ENCODE measurements at places on chromosomes 4 and X. TPM values are rescaled to one million over a fixed set of nuclear protein-coding genes. Genes with fewer than 3 reads are reported as not detected.

- no peak overlapping the region for H3K4me3 ChIP-seq
- H3K27ac ChIP-seq, result no peak overlapping the region
- peak; percentile 84 for DNase-seq
- no peaks in the 10 kb centered on the region for H3K27me3 ChIP-seq
- no peaks in the 10 kb centered on the region for H3K4me1 ChIP-seq
- no peaks in the 10 kb centered on the region for H3K36me3 ChIP-seq
Observed at GRCh38 chrX:68732906-68733493, 85.5 kb downstream of the STARD8 start.

DNA sequence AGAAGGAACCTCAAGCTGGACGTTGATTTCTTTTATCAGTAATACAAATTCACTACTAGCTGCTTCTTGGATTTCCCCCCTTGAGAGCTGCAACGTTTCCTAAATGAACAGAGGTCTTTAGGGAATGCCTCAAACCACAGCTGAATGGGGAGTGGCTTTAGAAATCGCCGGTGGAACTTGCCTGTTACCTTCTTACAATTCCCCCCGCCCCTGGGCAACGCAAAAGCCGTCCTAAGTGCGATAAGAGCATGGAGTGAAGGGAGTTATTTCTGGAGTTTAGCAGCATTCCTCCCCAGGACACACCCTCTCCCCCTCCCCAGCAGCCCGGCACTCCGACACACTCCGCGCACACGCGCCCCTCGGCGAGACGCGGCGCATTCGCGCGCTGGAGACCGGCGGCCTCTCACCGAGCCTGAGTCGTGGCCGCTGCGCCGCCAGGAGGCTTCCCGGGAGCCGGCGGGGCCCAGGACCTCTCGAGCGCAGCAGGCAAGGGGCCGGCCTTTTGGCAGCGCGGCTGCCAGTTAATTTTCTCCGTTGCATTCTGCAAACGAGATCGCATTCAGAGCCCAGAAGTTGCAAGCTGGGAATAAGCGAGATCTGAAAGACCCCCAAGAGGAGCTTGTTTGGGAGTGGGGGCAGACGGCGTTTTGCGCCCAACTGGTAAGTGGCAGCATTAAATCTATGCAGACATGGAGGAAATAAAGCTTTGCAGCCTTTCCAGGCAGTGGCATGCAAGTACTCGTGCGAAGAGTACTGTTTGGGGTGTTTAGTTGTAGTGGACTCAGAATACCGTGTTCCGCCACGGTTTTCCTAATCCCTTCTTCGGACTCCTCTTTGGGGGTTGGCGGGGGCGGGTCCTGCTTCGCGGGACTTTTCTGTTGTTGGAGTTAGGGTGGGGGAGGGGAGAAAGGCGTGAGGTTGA is 134.7 kb downstream of the PALLD start:
- H3K4me3 ChIP-seq, result peak overlapping the region; percentile 77
- H3K4me1 ChIP-seq, result peaks cover 20% of the 10 kb centered on the region
- H3K36me3 ChIP-seq, result no peaks in the 10 kb centered on the region
- peak overlapping the region; percentile 4 for H3K27ac ChIP-seq

- no peaks in the 10 kb centered on the region for H3K36me3 ChIP-seq
- H3K4me1 ChIP-seq, result peaks cover 1% of the 10 kb centered on the region
- H3K27me3 ChIP-seq, result peaks cover 24% of the 10 kb centered on the region
- no peak overlapping the region for H3K4me3 ChIP-seq
- H3K27ac ChIP-seq, result no peak overlapping the region
- no peak for DNase-seq
Observed at GRCh38 chrX:150366951-150367545, 3.9 kb downstream of the MAMLD1 start.

MAOB gene
- total RNA-seq, result 0.73 TPM

ARSJ gene
- total RNA-seq, result 6.3 TPM

GRCh38 chr4:172619218-172619617 is 549.4 kb upstream of the GALNT7 start:
- no peaks in the 10 kb centered on the region for H3K4me1 ChIP-seq
- no peak overlapping the region for H3K4me3 ChIP-seq
- no peaks in the 10 kb centered on the region for H3K27me3 ChIP-seq
- no peak overlapping the region for H3K27ac ChIP-seq
- H3K36me3 ChIP-seq, result no peaks in the 10 kb centered on the region
- no peak for DNase-seq

FAM47E gene
- total RNA-seq, result 1.3 TPM

NMU gene
- total RNA-seq, result 30.5 TPM

DNA sequence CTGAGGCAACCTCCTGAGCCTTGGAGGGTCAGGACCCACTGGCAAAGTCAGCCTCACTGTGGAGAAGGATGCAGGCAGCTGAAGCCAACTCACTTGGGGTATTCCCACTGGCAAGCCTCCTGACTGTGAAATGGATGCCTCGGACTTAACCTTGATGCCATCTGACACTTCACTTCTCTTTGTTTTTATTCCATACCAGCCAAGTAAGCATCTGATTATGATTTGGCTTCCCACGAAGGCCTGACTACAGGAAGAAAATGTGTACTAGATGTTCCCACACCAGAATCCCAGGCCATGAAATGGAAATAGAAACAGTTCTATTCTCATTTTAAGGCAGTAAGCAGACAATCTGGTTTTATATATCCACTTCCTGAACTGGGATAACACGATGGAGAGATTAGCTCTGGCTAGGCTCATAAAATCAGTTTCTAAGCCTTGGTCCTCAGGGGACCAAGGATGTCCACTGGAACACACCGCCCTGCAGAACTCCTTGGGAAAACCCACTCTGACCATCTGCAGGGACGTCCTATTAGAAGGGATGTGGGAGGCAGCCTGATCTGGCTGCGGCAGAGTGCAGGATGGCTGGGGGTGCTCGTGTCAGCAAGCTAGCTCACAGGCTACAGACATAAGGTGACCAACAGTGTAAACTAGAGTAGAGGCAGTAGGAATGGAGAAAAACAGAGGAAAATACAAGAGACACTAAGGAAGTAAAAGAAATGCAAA is 89.3 kb downstream of the TSPAN5 start:
- no peak for DNase-seq
- no peaks in the 10 kb centered on the region for H3K36me3 ChIP-seq
- no peaks in the 10 kb centered on the region for H3K27me3 ChIP-seq
- H3K4me3 ChIP-seq, result no peak overlapping the region
- H3K4me1 ChIP-seq, result peaks cover 6% of the 10 kb centered on the region

DNA sequence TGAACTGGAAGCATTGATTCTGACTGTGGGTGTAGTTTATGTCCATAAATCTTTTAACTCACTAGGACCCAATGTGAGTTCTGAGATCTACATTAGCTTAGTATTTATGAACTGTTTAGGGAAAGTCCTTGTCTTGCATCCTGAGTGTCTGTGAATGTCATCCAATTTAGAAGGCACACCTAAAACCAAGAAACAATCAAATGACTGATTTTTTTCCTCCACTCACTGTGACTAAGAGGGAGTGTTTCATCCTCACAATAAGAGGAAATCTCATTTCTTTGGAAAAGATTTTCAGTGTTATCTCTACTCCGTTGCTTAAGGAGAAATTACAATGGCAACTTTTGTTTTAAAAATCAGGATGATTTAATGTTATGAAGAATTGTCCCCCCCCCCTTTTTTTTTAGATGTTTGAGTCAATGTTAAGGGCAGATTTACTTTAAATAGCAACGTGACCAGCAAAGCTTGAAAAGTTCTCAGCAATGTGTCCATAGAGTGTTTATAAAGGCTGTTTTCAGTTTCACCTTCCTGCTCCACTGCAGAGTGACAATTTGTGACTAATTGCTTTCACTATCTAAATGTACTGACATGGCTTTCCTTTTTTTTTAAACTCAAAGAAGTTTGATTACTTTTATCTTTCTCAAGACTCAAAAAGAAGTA is 173.0 kb downstream of the SPCS3 start:
- H3K4me1 ChIP-seq, result no peaks in the 10 kb centered on the region
- DNase-seq, result no peak

DNA sequence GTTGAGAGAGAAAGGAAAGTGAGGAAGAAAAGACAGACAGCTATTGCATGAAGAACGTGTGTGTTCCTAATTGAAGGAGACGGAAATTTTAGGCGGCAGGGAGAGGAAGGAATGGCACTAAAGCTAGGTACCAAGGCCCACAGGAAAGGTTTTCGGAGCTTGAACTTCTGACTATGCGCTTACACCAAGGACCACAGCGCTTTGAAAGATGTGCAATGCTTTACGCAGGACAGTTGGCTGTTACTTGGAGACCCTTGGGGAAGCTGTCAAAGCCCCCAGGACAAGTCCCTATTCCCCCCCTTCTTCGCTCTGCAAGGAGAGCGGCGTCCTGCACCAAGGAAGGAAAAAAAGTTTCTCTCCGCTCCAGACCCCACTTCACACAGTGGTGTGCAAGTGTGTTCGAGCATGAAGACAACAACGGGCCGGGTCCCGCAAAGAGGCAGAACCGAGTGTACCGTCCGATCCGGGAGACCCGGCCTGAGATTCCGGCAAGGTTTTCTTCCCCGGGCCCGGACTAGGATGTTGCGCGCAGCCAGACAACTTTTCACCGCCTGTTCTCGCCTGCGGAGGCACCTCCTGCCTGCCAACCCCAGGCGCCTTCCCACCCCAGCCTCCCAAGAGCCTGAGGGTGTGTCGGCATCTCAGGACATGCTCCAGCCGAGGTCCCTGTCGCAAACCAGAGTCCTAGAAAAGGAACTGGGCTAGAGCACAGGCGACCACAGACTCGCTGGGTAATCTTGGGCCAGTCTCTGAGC is 896 bp downstream of the KDR start:
- no peaks in the 10 kb centered on the region for H3K27me3 ChIP-seq
- no peaks in the 10 kb centered on the region for H3K36me3 ChIP-seq
- peaks cover 4% of the 10 kb centered on the region for H3K4me1 ChIP-seq
- H3K4me3 ChIP-seq, result peak overlapping the region; percentile 57
- no peak overlapping the region for H3K27ac ChIP-seq
- DNase-seq, result peak; percentile 58

CSAG3 gene
- not detected for total RNA-seq

DNA sequence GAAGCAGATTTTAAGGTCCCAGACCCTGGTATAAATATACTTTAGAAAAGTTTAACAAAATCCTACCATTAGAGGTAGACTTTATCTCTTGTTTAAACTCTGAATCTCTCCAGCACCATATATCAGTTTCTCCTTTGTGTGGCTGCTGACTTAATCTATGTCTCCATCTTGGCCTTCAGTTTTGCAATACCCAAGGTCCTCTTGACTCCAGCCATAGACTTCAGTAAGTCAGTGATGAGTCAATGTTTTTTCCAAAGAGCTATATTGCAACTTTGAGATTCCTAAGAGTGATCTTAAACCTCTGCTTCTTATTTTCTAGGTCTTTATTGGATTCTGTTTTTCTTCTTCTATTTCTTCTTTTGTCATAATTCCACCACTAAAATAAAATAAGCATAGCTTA is 50.8 kb upstream of the ADGRL3 start:
- no peak overlapping the region for H3K4me3 ChIP-seq
- H3K36me3 ChIP-seq, result no peaks in the 10 kb centered on the region
- H3K27ac ChIP-seq, result no peak overlapping the region
- H3K27me3 ChIP-seq, result no peaks in the 10 kb centered on the region
- no peaks in the 10 kb centered on the region for H3K4me1 ChIP-seq

DNA sequence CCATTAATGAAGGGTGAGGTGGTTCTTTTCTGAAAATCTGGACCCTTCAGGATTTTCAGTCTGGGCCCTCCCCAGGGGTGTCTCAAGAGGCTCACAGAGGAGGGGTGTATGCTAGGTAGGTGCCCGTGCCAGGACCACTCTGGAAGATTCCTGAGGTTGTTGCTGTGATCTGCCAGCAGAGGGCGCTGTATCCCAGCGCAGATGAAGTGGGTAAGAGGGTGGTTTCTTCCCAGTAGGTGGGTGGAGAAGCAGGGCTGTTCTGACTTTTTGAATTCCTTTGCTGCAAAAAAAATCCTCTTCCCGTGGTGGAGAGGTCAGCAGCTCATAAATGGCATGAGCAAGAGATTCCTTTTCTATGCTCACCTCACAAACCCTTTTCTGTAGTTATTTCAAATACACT is 51.1 kb downstream of the SCML1 start:
- DNase-seq, result peak; percentile 55
- H3K4me1 ChIP-seq, result peaks cover 3% of the 10 kb centered on the region

VCX3A gene
- total RNA-seq, result 0.63 TPM

HTN1 gene
- not detected for total RNA-seq

ADH1A gene
- total RNA-seq, result not detected

- no peaks in the 10 kb centered on the region for H3K36me3 ChIP-seq
- peaks cover 2% of the 10 kb centered on the region for H3K4me1 ChIP-seq
- no peak for DNase-seq
- H3K4me3 ChIP-seq, result no peak overlapping the region
- H3K27ac ChIP-seq, result no peak overlapping the region
Observed at GRCh38 chr4:168551945-168552695, 55.3 kb downstream of the PALLD start.

DNA sequence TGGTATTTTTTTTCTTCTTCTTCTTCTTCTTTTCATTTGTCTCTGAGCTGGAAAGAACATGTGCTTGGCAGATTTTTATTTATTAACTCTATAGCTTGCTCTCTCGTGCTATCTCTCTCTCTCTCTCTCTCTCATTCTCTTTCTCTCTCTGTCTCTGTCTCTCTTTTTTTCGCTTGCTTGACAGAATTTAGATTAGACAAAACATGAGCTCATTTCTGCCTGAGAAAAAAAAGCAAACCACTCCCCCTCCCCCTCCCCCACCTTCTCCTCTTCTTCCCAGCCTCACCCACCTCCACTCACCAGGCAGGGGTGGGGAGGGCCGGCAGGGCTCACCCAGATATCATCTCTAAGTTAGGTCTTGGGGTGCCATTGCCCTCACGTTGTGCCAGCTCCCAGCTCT is 81.5 kb downstream of the PJA1 start:
- H3K27ac ChIP-seq, result no peak overlapping the region
- no peak for DNase-seq
- H3K27me3 ChIP-seq, result no peaks in the 10 kb centered on the region
- no peaks in the 10 kb centered on the region for H3K36me3 ChIP-seq

DNA sequence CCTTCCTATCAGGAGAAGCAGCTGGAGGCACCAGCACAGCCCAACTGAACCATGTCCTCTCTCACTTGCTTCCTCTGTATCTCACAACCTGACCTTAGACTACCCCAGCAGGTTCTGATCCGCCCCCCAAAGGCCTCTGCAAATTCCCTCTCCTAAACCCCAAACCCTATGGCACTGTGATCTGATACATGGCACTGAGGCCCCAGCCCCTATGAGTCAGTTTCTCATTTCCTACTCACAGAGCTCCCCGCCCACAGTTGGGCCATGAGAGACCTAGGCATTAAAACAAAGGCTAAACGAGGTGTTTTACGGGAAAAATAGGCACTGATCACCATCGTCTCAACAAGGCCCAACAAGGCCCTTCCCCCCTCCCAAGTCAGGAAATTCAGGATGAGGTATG is 19.1 kb downstream of the SASH3 start:
- peaks cover 4% of the 10 kb centered on the region for H3K36me3 ChIP-seq
- no peaks in the 10 kb centered on the region for H3K4me1 ChIP-seq
- no peak overlapping the region for H3K27ac ChIP-seq
- H3K4me3 ChIP-seq, result no peak overlapping the region
- DNase-seq, result no peak

DNA sequence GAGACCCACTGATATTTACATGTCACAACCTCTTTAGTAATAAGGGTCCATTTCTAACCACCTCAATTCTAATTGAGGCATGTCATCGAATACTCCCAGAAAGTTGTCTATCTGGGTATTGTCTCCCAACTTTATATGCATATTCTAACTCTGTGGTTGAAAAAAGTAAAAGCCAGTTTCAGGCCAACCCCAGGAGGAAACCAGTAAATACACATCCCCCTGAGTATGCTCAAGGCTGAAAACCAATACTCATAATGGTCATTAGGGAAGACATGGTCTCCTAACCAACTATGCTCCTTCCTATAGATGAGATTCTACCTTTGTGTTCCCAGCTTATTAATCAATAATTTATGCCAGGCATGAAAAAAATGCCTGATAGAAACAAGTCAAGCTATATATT is 96.6 kb downstream of the SH3KBP1 start:
- no peaks in the 10 kb centered on the region for H3K27me3 ChIP-seq
- no peak overlapping the region for H3K27ac ChIP-seq
- H3K4me3 ChIP-seq, result no peak overlapping the region
- no peak for DNase-seq
- no peaks in the 10 kb centered on the region for H3K4me1 ChIP-seq
- no peaks in the 10 kb centered on the region for H3K36me3 ChIP-seq

Measured in H1 (cell line).